Activated CD8-positive, alpha-beta T cell treated with anti-CD3 and anti-CD28 coated beads, Interleukin-2, amount 10 ng/mL, durations not matched to agents 7 days and 5 days (primary cell): ENCODE measurements at places on chromosomes 12 and 14. TPM values are rescaled to one million over a fixed set of nuclear protein-coding genes. Genes with fewer than 3 reads are reported as not detected.
A peak's percentile ranks its signal among the peaks of the same experiment; 100 is the strongest.

Gene OR6C2
- total RNA-seq = not detected

Gene P2RX2
- not detected for total RNA-seq

Gene PRH2
- not detected for total RNA-seq

- H3K4me1 ChIP-seq = peaks cover 4% of the 10 kb centered on the region
- DNase-seq = no peak
- H3K27me3 ChIP-seq = peaks cover 40% of the 10 kb centered on the region
- no peak overlapping the region for H3K27ac ChIP-seq
- no peak overlapping the region for H3K4me3 ChIP-seq
Observed at GRCh38 chr14:79279645-79280597, 931.4 kb downstream of the DIO2 start.

DNA sequence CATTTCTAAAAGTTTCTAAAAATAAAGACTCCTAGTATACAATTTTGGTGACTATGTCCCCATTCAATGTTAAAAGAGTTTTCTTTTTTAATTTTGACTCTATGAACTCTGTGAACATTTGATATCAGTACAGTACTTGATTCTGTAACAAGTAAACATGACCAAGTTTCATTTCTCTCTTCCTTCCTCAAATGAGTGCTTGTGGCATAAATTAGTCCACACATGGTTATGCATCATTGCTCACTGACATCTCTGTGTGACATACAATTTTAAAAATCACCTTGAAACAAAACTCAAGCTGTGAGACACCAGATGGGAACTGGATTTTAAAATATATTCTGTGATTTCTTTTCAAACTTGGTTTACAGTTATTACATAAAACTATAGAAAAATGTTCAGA, 253.9 kb upstream of the MDGA2 start:
- no peaks in the 10 kb centered on the region for H3K36me3 ChIP-seq
- no peaks in the 10 kb centered on the region for H3K27me3 ChIP-seq
- DNase-seq = no peak
- no peaks in the 10 kb centered on the region for H3K4me1 ChIP-seq
- H3K27ac ChIP-seq = no peak overlapping the region

- DNase-seq = no peak
- no peaks in the 10 kb centered on the region for H3K36me3 ChIP-seq
- no peaks in the 10 kb centered on the region for H3K27me3 ChIP-seq
- H3K4me3 ChIP-seq = no peak overlapping the region
Observed at GRCh38 chr12:80412343-80412953, 31.6 kb upstream of the PTPRQ start.

GRCh38 chr12:28704477-28705169, 444.5 kb upstream of the FAR2 start:
- no peak for DNase-seq
- H3K4me1 ChIP-seq = no peaks in the 10 kb centered on the region
- H3K27ac ChIP-seq = no peak overlapping the region

DNA sequence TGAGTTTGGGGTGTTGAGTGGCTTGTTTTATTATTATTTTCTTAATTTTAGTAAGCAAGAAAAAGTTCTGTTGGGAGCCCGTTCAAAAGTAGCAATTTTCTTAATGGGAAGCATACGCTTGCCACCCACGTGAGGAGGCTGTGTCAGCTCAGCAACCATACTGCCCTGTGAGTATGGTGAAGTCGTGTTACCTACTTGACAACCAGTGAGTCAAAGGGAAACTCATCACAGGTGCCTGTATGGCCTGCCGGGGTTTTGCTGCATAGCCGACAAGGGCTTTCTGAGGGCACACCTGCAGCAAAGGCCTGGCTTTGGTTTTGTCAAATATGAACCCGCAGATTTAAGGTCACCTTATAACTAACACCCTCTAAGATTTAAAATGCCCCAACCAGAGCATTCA, 31.1 kb downstream of the PITPNM2 start:
- peaks cover 53% of the 10 kb centered on the region for H3K4me1 ChIP-seq
- peaks cover 4% of the 10 kb centered on the region for H3K36me3 ChIP-seq
- peak; percentile 58 for DNase-seq
- peak overlapping the region; percentile 93 for H3K27ac ChIP-seq
- no peak overlapping the region for H3K4me3 ChIP-seq

DNA sequence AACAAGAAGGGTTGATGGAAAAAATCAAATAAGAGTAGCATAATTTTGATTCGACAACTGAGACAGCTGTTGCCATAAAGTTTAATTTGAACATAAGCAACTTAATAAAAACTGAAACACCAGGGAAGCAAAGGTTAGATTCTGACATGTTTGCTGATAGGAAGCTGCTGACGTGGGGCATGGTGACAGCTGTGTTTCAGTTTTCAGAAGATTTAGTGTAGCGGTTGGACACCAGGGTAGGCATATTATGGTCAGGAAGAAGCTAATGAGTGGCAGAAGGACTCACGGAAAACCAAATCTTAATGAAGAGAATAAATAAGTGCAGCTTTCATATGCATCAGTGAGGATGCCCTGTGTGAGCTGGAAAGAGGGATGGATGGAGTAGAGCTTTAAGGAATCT, 336.7 kb upstream of the RPL10L start:
- no peak for DNase-seq
- no peaks in the 10 kb centered on the region for H3K36me3 ChIP-seq
- H3K27me3 ChIP-seq = no peaks in the 10 kb centered on the region

DNA sequence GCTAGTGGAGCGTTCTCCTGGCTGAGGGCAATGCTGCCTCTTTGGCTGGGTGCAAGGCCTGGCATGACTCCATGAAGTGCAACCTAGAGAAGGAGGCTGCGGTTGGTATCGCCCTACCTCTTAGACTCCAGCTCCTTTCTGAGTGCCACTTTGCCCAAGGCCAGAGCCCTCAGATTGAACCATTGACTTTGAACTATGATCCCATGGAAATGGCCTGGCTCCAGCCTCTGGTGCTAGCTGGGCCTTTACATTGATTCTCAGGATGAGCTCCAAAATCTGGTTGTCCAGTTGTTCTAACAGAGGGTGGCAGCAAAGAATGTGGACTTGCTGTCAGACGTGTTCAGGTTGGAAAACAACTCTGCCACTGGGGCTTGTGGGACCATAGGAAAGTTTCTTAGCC, 16.1 kb upstream of the SMOC1 start:
- no peaks in the 10 kb centered on the region for H3K36me3 ChIP-seq
- H3K4me1 ChIP-seq = no peaks in the 10 kb centered on the region
- H3K4me3 ChIP-seq = no peak overlapping the region

DNA sequence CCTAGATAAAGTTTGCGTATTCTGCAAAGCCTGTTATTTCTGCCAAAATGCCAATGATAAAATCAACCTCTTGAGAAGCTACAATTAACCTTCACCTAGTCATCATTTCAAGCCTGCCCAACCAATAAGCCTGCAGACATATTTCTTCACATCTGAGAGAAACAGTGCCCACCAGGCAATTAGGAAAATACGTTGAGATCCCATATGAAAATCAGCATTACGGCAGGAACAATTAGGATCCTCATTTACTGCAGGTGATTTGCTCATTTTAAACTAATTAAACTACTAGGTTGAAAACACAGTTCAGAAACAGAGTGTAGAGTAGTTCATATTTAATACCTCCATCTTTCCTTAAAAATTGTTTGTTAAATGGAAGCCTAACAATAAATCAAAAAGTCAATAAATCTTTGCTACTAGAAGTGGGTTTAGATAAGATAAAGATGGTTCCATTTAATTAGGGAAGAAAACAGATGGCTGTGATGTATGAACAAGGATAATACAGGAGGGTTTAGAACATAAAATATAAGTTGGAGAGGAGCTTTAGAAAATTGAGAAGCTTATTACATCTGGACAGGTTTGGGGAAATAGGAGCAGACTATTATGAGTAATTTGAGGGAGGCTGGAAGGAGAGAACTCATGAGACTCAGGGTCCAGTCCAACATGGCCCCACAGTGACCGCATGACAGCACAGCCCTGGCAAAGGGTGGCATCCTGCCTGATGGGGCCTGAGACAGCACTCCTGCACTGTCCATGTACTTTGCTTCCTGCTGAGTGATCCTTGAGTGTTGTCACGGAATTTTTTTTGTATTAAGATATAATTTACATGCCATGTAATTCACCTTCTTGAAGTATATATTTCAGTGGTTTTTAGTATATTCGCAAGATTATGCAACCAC, 26.9 kb upstream of the PYGL start:
- H3K4me3 ChIP-seq = no peak overlapping the region
- peaks cover 3% of the 10 kb centered on the region for H3K27me3 ChIP-seq
- no peaks in the 10 kb centered on the region for H3K4me1 ChIP-seq
- H3K27ac ChIP-seq = no peak overlapping the region
- DNase-seq = no peak

DNA sequence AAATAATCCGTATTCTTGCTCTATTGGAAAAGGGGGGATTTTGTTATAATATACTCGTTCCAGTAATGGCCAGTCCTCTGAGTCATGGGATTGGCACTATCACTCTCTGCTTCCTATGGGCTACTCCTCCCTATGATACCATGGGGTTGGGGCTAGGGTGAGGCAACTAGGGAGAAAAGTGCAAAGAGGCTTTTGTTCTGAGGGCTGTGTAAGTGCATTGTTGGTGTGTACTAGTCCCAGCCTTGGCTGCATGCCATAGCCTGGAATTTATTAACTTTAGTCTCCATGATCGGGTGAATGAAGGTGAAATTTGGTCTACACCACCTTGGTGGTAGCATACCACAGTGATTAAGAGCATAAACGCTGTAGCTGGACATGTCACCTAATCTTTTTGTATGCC, 247.6 kb downstream of the RPAP3 start:
- H3K4me1 ChIP-seq = no peaks in the 10 kb centered on the region
- no peak overlapping the region for H3K4me3 ChIP-seq
- no peaks in the 10 kb centered on the region for H3K36me3 ChIP-seq
- DNase-seq = no peak
- no peak overlapping the region for H3K27ac ChIP-seq

DNA sequence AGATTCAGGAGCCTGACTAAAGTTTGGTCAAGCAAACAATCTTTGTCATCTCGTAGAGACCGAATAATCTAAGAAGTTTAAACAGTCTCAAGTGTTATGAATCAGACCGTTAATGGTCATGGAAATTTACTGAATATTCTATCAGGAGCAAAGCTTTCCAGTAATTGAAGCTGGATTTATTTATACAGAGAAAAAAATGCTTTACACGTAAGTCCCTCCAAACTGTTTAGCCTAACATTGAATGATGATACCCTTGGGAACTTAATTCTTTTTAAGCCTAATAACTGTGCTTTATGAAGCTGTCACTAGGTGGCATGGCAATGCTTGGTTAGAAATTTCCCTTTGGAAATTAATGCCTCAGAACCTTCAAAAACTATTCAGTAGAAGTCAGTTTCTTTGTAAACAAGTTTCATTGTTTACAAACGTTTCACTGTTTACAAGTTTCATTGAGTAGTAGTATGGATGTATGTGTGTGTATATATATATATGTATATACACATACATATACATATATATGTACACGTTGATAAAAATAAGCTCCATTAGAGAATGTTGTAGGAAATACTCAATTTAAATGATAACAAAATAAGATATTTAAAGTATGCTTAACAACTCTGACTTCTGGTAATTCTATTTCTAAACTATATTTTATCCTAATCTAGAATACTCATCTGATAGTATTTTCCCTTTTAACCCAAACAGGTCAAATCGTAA, 32.1 kb downstream of the DEPDC4 start:
- no peaks in the 10 kb centered on the region for H3K27me3 ChIP-seq
- no peak overlapping the region for H3K4me3 ChIP-seq
- H3K36me3 ChIP-seq = no peaks in the 10 kb centered on the region
- no peak overlapping the region for H3K27ac ChIP-seq
- DNase-seq = peak; percentile 26

- H3K36me3 ChIP-seq = no peaks in the 10 kb centered on the region
- DNase-seq = no peak
- no peaks in the 10 kb centered on the region for H3K4me1 ChIP-seq
- H3K27me3 ChIP-seq = no peaks in the 10 kb centered on the region
- H3K4me3 ChIP-seq = no peak overlapping the region
Observed at GRCh38 chr14:22383515-22384166, 205.4 kb downstream of the DAD1 start.

DNA sequence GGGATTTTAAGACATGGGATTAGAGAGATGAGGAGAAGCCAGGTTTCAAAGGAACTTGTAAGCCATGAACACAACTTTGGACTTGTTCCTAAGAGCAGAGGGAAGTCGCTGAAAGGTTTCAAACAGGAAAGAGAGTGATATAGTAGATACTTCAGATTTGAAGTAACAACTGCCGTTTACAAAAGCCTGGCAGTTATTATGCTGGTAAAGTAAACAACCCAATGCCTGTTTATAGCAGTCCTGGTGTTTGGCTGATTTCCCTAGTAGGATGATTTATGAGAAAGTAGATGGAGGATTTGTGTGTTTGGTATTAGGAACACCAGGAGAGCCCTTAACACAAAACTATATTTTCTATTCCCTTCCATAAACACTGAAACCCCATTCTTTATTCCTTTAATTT, 285.7 kb downstream of the RMST start:
- no peak for DNase-seq
- no peaks in the 10 kb centered on the region for H3K36me3 ChIP-seq
- no peaks in the 10 kb centered on the region for H3K4me1 ChIP-seq
- no peak overlapping the region for H3K27ac ChIP-seq

- H3K4me1 ChIP-seq = no peaks in the 10 kb centered on the region
- no peaks in the 10 kb centered on the region for H3K36me3 ChIP-seq
- no peak overlapping the region for H3K4me3 ChIP-seq
- no peak for DNase-seq
- H3K27ac ChIP-seq = no peak overlapping the region
Observed at GRCh38 chr12:88996200-88996788, 356.0 kb downstream of the DUSP6 start.

DNA sequence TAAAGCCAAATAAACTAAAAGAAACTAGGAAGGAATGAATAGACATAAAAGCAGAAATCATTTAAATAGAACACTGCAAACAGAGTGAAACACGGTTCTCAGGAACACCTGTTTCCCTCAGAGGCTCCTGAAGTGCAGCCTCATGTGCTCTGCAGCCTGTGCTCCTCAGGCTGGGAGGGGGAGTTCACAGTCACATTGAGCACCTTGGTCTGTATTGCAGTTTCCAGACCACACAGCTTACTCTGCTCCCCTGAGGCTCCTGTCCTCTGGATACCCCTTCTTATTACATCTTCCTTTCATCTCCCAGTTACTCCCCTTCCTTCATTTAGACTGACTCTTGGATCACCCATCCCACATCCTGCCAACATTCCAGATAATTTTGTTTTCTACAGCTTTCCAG, 49.7 kb upstream of the DCD start:
- H3K36me3 ChIP-seq = no peaks in the 10 kb centered on the region
- DNase-seq = no peak
- no peak overlapping the region for H3K4me3 ChIP-seq
- H3K27me3 ChIP-seq = peaks cover 28% of the 10 kb centered on the region

- DNase-seq = no peak
- no peak overlapping the region for H3K4me3 ChIP-seq
- H3K4me1 ChIP-seq = no peaks in the 10 kb centered on the region
- H3K36me3 ChIP-seq = no peaks in the 10 kb centered on the region
- no peak overlapping the region for H3K27ac ChIP-seq
- no peaks in the 10 kb centered on the region for H3K27me3 ChIP-seq
Observed at GRCh38 chr14:66311990-66312389, 174.2 kb upstream of the CCDC196 start.
